ENCODE measurements at places on chromosomes 6 and 20. TPM values are rescaled to one million over a fixed set of nuclear protein-coding genes. Genes with fewer than 3 reads are reported as not detected.

- DNase-seq, result no peak
Measured at GRCh38 chr20:62804021-62804626, 511 bp upstream of the OGFR start.

- DNase-seq, result no peak
Measured at GRCh38 chr20:13784271-13784892, 337 bp downstream of the ESF1 start.

- no peak for DNase-seq
Measured at GRCh38 chr6:117072781-117073180, 192.6 kb upstream of the VGLL2 start.

- no peak for DNase-seq
Measured at GRCh38 chr6:34709386-34709785, 12.8 kb upstream of the ILRUN start.

DNA sequence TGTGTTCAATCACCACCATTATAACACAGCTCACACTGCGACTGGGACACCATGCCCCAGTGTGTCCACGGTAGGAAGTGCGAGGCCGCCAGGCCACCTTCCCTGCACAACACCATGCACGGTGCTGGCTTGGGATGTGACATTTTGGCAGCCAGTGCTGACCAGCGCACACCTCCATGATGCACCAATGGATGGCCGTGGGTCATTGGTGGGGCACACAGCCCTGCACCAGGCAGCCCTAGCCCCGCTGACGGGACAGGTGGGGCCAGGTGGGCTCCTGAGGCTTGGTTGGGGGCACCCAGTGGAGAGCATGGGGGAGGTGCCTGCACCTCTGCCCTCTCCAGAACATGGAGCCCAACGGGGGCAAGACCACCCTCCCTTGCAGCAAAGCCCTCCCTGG, 18.2 kb upstream of the FRMD1 start:
- no peak for DNase-seq

DNA sequence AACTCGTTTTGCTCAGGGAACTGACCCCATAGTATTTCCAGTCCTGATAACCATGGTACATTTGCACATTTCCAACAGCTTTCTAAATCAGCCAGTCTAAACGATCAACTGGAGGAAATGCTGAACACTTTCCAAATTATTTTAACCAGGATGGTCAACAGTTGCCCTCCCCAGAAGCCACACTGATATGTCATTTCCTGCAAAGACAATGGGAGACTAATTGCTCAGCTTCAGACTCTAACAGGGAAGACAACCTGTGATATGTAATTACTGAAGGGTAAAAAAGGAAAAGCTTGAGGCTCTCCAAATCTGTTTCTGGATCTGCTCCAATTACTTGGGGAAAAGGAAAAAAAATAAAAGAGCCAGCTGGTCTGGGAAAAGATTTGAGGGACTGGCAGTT, 88.8 kb downstream of the FYN start:
- DNase-seq, result no peak

DNA sequence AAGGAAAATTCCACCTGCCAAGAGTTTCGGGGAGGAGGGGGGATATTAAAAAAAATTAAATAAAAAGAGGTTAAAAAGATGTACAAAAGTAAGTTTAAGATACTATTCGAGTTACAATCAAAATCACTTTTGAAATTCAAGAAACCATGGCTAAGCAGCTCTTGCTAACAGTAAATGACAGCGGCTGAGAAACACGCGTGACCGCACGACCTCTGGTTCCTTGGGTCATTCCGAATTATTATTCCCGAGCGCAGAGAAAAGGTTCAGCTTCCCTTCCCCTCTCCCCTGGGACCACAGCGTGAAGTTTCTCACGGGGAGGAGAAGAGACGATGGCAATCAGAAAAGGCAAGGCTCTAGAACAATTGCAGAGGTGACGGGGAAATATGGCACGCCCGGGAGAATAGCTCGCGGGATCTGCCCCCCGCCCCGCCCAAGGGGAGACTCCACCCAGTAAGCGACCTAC, 496 bp downstream of the TMEM242 start:
- no peak for DNase-seq

DNA sequence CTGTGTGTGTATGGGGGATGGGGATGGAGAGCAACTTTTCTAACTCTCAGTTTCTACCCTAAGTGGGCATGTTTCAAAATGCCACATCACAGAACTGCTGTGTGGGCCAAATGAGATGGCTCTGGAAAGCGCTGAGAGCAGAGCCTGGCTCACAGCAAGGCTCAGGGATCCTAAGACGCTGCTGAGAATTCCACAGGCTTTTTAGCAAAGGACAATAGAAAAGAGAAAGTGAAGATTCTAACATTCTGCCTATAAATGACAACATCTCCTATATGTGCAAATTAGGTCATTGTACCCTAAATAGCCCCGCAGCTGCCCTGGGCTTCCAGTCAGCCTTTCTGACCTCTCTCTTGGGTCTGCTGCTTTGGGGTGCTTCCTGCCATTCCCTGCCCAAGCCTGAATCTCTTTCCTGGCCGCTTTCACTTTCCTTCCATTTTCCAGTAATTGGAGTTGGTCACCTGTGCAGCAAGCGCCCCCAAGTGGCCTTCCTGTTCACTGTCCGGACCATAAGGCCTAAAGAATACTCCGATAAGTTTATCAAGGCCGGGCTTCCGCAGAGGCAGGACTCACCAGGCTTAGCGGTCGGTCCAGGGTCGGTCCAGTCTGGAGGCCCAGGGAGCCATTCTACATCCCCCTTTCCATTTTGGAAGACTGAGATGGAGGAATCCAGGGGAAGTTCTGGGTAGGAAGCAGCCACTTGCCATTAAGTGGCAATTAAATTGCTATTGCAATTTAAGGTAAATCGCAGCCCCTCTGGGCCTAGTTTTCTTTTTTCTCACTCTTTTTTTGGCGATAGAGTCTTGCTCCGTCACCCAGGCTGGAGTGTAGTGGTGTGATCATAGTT, 6.7 kb upstream of the DDR1 start:
- DNase-seq, result no peak

- DNase-seq, result no peak
Measured at GRCh38 chr6:47853766-47854165, 71.9 kb downstream of the OPN5 start.

DNA sequence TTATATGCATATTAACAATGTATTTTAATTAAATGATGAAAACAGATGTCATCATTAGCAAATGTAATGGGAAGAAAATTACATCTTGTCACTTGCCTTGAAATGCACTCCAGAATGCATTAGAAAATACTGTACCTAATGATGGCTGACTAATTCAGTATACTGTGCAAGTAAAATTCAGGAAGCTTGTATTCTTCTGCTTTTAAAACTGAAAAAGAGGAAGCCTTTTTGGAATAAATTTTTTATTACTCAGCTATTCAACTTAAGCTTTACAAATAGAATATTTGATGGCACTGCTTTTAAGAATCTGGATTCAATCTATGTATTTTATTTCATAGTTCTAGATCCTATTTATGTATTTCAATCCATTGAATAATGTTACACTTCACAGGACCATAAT, 195.5 kb downstream of the RIMS1 start:
- DNase-seq, result no peak

- no peak for DNase-seq
Measured at GRCh38 chr6:112214739-112215269, 39.6 kb downstream of the LAMA4 start.

GRCh38 chr6:3233904-3234303, 6.5 kb upstream of the TUBB2B start:
- DNase-seq, result no peak

DNA sequence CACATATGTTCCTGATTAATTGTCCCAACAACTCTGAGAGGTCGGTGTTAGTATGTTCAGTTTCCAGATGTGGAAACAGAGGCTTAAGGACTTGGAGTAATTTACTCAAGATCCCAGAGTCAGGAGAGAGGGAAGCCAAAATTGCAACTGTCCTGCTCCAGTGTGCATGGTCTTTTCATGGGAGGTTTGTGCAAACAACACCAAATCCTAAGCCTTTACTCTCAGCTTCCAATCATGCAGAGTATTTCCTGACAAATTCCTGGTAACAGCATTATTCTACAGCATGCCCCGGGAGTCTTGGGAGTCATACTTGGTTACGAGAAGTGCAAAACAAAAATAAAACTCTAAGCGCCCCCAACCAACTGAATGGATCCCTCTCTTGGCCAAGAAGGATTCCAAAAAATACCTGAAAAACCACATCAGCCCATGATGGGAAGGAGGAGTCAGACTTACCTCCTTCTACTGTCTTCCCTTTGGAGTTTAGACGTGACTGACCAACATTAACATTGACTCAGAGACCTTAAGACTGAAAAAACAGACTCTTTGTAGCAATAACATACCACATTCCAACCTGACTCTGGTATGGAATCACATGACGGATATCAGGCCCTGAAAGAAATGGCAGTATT, 30.8 kb upstream of the PPP1R3G start:
- DNase-seq, result no peak

GRCh38 chr6:45132059-45132458, 196.1 kb upstream of the RUNX2 start:
- no peak for DNase-seq

DNA sequence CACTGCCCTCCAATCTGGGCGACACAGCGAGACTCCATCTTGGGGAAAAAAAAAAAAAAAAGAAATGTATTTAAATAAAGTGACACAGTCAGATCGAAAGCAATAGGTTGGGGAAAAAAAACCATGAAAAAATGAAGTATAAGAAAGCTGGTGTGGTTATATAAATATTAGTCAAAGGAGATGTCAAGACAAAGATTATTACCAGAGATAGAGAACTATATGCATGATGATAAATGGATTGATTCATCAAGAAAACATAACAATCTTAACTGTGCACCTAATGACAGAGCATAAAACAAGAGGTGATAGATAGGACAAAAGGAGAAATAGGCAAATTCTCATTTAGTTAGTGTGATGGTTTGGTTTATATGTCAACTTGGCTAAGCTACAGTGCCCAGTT, 146.9 kb upstream of the AHI1 start:
- no peak for DNase-seq

- DNase-seq, result no peak
Measured at GRCh38 chr20:17172836-17173516, 53.9 kb upstream of the PCSK2 start.

DNA sequence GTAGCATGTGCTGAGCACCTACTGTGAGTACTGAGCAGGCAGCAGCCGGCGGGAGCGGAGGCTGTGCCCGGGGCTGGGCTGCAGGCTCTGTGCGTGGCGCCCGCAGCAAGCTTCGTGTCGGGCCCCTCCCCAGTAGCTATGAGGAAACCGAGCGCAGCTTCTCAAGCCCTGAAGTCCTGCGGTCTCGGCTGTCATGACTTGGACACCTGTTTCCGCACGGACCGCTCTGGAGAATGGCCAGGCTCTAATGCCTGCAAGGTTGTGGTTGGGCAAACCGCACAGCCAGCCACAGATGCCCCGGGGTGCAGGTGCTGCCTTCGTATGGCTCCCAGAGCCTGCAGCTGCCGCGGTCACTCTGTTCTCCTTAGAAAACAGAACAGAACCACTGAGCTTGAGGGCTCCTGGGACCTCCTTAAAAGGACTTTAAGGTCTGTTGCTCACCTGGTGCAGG, 33.7 kb downstream of the PYGB start:
- DNase-seq, result no peak

GRCh38 chr6:162019349-162019748, 708.2 kb downstream of the PRKN start:
- DNase-seq, result no peak

Gene SPEF1
- total RNA-seq, result not detected

Gene PRKN
- 4.9 TPM for total RNA-seq

Gene SPATA25
- total RNA-seq, result 7.1 TPM

Gene SLC32A1
- not detected for total RNA-seq

Gene GHRH
- total RNA-seq, result not detected

Gene GTSF1L
- not detected for total RNA-seq

Gene SNAP91
- total RNA-seq, result 4.7 TPM

Gene CLDN20
- not detected for total RNA-seq

Gene RHAG
- 2.5 TPM for total RNA-seq

Gene MEP1A
- not detected for total RNA-seq

Gene VPS16
- 30.0 TPM for total RNA-seq
